B cell (primary cell): ENCODE measurements at places on chromosomes 2 and 18. TPM values are rescaled to one million over a fixed set of nuclear protein-coding genes. Genes with fewer than 3 reads are reported as not detected.

The TRIM54 gene
- not detected in 2 replicates for total RNA-seq

The LYPD6B gene
- total RNA-seq: 1.2 and 1.5 TPM in 2 replicates

The NT5C1B gene
- not detected in 2 replicates for total RNA-seq

The PXDN gene
- total RNA-seq: 1.4 TPM in 2 replicates

The FEV gene
- total RNA-seq: not detected in 2 replicates

The ZSWIM2 gene
- not detected in 2 replicates for total RNA-seq

The PRSS56 gene
- total RNA-seq: not detected in 2 replicates

The TRIM43 gene
- total RNA-seq: not detected in 2 replicates

The GALNT13 gene
- not detected in 2 replicates for total RNA-seq

- H3K27me3 ChIP-seq: no peaks in the 10 kb centered on the region
- no peak overlapping the region for H3K4me3 ChIP-seq
- H3K4me1 ChIP-seq: no peaks in the 10 kb centered on the region
- H3K36me3 ChIP-seq: no peaks in the 10 kb centered on the region
- no peak overlapping the region for H3K27ac ChIP-seq
These were observed 79.1 kb downstream of the LYPD6 start for GRCh38 chr2:149409506-149409905.

DNA sequence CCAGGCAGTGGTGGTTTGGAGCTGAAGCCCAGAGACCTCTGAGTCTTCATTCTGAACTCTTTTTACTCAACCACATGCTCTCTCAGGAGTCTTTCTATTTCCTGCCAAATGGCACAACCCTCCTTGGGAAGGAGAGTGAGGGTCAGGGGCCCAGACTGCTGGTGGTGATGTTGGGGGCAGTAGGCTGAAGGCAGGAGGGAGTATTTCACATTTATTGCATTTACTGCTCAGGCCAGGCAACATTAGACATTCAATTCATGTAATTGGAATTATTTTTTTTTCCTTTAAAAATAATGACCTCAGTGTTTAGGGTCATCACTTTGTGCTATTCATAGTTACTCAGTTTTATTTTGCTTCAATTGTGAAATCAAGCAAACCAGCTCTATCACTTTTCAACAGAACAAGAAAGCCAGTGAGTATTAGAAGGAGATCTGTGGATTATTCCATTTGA is 311.3 kb upstream of the NT5C1B start:
- H3K27ac ChIP-seq: no peak overlapping the region
- no peaks in the 10 kb centered on the region for H3K36me3 ChIP-seq
- no peaks in the 10 kb centered on the region for H3K27me3 ChIP-seq
- H3K4me3 ChIP-seq: no peak overlapping the region
- peaks cover 10% of the 10 kb centered on the region for H3K4me1 ChIP-seq

- H3K27ac ChIP-seq: no peak overlapping the region
- H3K4me3 ChIP-seq: no peak overlapping the region
- H3K27me3 ChIP-seq: no peaks in the 10 kb centered on the region
- no peaks in the 10 kb centered on the region for H3K36me3 ChIP-seq
These were observed 147.7 kb upstream of the HS6ST1 start for GRCh38 chr2:128466376-128466775.

DNA sequence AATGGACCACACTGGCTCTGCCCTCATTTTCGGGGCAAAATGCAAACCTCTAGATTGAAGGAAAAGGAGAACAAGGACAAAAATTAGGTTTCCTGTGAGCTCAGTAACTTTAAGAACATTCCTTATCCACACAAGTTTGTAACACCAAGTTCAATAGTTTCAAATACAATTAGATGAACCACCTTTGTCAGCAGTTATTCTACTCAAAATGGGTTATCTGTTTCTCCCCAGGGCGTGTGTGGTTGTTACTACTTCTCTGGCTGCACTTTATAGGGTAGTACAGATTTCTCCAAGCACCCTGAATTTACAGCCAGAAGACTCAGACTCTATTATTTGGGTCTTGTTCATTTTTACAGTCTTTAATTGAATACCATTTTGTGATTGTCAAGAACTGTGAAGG is 45.0 kb upstream of the TANK start:
- peaks cover 8% of the 10 kb centered on the region for H3K4me1 ChIP-seq
- H3K4me3 ChIP-seq: no peak overlapping the region
- H3K36me3 ChIP-seq: no peaks in the 10 kb centered on the region

DNA sequence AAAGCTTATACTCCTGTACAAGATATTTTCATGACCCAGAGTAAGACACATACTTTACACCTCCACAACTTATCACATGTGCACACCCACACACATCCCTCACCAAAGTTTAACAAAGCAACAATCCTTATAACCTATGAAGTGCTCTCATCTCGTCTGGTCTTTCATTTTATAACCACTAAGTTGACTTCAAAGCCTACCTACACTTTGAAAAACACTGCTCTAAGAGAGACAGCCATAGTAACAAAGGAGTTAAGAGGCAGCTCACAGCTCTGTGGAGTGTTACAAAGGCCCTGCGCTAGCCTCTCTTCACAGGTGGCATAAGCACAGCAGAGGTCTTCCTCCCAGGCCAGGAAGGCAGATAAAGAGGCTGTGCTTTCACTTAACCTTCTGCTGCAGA is 69.7 kb upstream of the TMEM200C start:
- no peak overlapping the region for H3K4me3 ChIP-seq
- H3K36me3 ChIP-seq: no peaks in the 10 kb centered on the region
- no peak overlapping the region for H3K27ac ChIP-seq
- no peaks in the 10 kb centered on the region for H3K27me3 ChIP-seq
- no peaks in the 10 kb centered on the region for H3K4me1 ChIP-seq

DNA sequence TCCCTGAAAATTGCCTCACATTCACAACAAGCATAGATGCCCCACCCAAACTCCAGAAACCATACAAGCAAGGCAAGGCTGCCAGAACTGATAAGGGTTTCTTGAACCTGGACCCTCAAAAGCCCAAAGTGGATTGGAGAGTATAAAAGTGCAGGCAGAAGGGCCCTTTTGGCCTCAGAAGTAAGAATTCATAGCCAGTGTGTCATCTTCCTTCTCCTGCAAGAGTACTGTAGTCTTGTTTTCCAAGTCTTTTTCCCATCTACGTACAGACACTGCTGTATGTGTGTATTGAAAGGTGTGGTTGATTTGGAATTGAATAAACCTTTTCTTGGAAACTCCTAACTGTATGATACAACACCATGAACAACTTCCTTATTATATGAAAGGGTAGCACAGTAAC is 46.8 kb downstream of the ZC3H15 start:
- H3K4me3 ChIP-seq: no peak overlapping the region
- no peak overlapping the region for H3K27ac ChIP-seq
- no peaks in the 10 kb centered on the region for H3K27me3 ChIP-seq
- no peaks in the 10 kb centered on the region for H3K4me1 ChIP-seq

GRCh38 chr2:109721135-109721534 is 73.0 kb upstream of the RGPD5 start:
- no peak overlapping the region for H3K27ac ChIP-seq
- H3K36me3 ChIP-seq: no peaks in the 10 kb centered on the region
- H3K4me1 ChIP-seq: no peaks in the 10 kb centered on the region
- no peak for DNase-seq

- peaks cover 3% of the 10 kb centered on the region for H3K4me1 ChIP-seq
- H3K36me3 ChIP-seq: no peaks in the 10 kb centered on the region
- H3K27me3 ChIP-seq: peaks cover 14% of the 10 kb centered on the region
- H3K4me3 ChIP-seq: no peak overlapping the region
- no peak overlapping the region for H3K27ac ChIP-seq
- no peak for DNase-seq
These were observed 1.4 kb downstream of the BOD1L2 start for GRCh38 chr18:57148263-57148662.

- no peaks in the 10 kb centered on the region for H3K36me3 ChIP-seq
- no peak overlapping the region for H3K4me3 ChIP-seq
- H3K27ac ChIP-seq: no peak overlapping the region
- no peaks in the 10 kb centered on the region for H3K27me3 ChIP-seq
- no peak for DNase-seq
These were observed 482.3 kb downstream of the TNS1 start for GRCh38 chr2:217520356-217521010.

GRCh38 chr2:64404743-64405142 is 49.2 kb upstream of the LGALSL start:
- no peak for DNase-seq
- no peak overlapping the region for H3K4me3 ChIP-seq
- H3K27me3 ChIP-seq: no peaks in the 10 kb centered on the region
- H3K27ac ChIP-seq: no peak overlapping the region
- H3K4me1 ChIP-seq: peaks cover 10% of the 10 kb centered on the region

- H3K4me1 ChIP-seq: no peaks in the 10 kb centered on the region
- no peak overlapping the region for H3K4me3 ChIP-seq
- peaks cover 9% of the 10 kb centered on the region for H3K27me3 ChIP-seq
- no peak for DNase-seq
These were observed 59.7 kb downstream of the PAX3 start for GRCh38 chr2:222239091-222239490.

- H3K4me1 ChIP-seq: no peaks in the 10 kb centered on the region
- H3K36me3 ChIP-seq: no peaks in the 10 kb centered on the region
- H3K4me3 ChIP-seq: no peak overlapping the region
These were observed 478.4 kb upstream of the NRXN1 start for GRCh38 chr2:51510303-51510702.

- DNase-seq: no peak
- no peak overlapping the region for H3K27ac ChIP-seq
- H3K4me1 ChIP-seq: peaks cover 7% of the 10 kb centered on the region
- H3K4me3 ChIP-seq: no peak overlapping the region
- peaks cover 58% of the 10 kb centered on the region for H3K36me3 ChIP-seq
- H3K27me3 ChIP-seq: no peaks in the 10 kb centered on the region
These were observed 24.0 kb downstream of the IMMT start for GRCh38 chr2:86171295-86171694.

DNA sequence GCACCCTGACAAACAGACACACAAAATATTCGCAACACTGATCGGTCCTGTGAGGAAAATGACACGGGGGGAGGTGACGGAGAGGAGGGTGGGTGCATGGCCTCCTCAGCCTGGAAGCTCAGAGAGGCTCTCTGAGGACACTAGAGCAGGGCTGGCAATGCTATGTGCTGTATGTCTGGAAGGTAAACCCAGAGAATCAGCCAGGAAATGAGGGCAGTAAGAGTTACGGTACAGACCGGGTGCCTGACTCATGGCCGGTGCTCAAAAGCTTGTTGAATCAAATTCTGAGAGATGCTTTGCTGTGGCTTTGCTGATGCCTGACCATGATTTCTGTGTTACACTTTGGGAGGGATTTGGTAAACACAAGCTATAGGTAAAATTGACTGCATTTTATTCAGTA is 81.9 kb downstream of the CCDC93 start:
- peaks cover 10% of the 10 kb centered on the region for H3K36me3 ChIP-seq
- no peaks in the 10 kb centered on the region for H3K27me3 ChIP-seq
- no peak overlapping the region for H3K27ac ChIP-seq
- no peak overlapping the region for H3K4me3 ChIP-seq
- H3K4me1 ChIP-seq: no peaks in the 10 kb centered on the region
- DNase-seq: no peak

DNA sequence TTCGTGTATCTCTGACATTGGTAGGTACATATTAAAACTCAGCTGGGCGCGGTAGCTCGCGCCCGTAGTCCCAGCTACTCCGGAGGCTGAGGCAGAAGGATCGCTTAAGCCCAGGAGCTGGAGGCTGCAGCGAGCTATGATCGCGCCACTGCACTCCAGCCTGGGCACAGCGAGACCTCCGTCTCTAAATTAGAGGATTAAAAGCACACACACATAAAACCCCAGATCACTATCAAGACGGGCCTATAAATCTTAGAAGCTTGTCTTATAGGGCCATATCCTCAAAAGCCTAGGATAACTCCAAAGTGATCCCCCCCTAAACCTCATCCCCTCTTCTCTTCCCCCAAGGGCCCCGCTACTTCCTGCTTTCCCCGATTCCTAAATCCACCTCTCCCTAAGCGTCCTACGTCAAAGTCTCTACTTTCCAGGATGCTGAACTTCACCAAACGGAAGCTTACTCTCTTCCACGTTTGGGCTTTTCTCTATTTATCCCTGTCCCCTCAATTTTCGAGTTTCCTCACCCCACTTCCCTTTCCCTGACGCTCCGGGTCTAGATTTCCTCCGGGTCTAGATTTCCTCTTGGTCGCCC is 707 bp downstream of the KRCC1 start:
- H3K4me1 ChIP-seq: peaks cover 22% of the 10 kb centered on the region
- peak overlapping the region; percentile 89 for H3K4me3 ChIP-seq
- peak overlapping the region; percentile 95 for H3K27ac ChIP-seq
- no peaks in the 10 kb centered on the region for H3K36me3 ChIP-seq
- no peaks in the 10 kb centered on the region for H3K27me3 ChIP-seq

DNA sequence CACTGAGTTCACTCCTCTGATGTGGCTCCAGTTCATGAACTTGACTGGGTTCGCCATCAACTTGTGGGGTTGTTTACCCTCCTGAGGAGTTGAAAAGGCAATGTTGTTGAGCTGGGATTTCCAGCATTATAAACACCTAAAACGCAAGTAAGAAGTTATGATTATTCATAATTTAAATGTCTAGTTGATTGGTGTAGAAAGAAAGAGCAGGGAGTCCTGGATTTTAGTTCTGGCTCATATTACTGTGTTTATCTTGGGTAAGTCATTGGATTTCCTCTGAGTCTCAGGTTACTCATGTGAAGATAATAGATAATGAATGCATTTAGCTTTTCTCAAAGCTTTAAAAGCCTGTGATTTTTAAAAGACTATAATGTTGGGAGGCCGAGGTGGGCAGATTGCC is 438.0 kb upstream of the CDH20 start:
- no peaks in the 10 kb centered on the region for H3K36me3 ChIP-seq
- H3K4me3 ChIP-seq: no peak overlapping the region
- H3K27me3 ChIP-seq: no peaks in the 10 kb centered on the region
- no peak for DNase-seq
- H3K27ac ChIP-seq: no peak overlapping the region

GRCh38 chr18:34738175-34738894 is 28.2 kb downstream of the DTNA start:
- no peaks in the 10 kb centered on the region for H3K4me1 ChIP-seq
- no peaks in the 10 kb centered on the region for H3K27me3 ChIP-seq
- no peak overlapping the region for H3K4me3 ChIP-seq
- no peak for DNase-seq
- no peaks in the 10 kb centered on the region for H3K36me3 ChIP-seq

DNA sequence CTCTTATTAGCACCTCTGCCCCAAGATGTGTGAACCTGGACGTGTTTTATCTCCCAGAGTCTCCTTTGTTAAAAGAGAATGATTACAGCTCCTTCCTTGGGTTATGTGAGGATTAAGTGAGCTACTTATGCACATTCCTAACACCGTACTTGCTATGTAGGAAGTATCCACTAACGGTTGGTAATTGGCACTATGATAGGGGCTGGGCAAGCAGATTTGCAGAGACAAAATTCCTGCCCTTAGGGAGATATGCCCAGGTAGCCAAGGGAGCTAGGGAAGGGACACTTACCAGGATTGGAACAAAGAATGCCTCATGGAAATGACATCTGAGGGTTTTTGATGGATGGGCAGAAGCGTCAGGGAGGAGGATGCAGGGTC is 11.5 kb upstream of the ALPK2 start:
- H3K4me3 ChIP-seq: no peak overlapping the region
- H3K27me3 ChIP-seq: no peaks in the 10 kb centered on the region
- no peak overlapping the region for H3K27ac ChIP-seq
- H3K36me3 ChIP-seq: no peaks in the 10 kb centered on the region
- H3K4me1 ChIP-seq: peaks cover 39% of the 10 kb centered on the region

DNA sequence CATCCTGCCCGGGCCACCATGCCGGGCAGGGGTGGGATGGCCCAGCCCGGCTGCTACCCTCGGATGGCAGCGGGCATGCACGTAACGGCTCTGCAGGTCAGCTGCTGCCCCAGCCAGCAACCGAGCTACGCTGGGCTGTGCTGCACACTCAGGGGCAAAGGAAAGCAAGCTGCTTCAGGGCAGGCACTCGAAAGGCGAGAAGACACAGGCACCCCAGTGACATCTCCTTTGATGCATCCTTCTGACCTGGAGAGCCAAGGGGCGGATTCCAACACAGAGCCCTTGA is 8.8 kb downstream of the HDAC4 start:
- no peak overlapping the region for H3K27ac ChIP-seq
- H3K4me3 ChIP-seq: no peak overlapping the region
- no peaks in the 10 kb centered on the region for H3K4me1 ChIP-seq
- no peak for DNase-seq
- H3K36me3 ChIP-seq: peaks cover 2% of the 10 kb centered on the region
